ENCODE measurements at places on chromosomes 12 and 14.

DNA sequence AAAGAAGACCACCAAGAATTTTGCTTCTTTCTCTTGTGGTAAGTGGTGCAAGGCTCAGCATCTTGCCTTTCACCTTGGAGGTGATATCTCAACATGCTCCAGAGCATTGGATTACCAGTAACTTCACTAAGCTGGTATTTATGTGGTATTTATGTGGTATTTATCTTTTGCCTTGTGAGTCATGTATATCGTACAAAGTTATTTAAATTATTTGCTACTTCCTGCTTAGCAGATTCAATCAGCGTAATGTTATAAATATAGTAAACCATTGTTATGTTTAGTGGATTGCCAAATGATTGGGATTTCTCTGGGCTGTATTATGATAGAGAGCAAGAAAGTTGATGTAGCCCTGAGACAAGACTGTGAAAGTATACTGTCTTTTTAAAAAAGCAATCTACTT is 366.4 kb downstream of the IPO8 start:
- no peak for DNase-seq

DNA sequence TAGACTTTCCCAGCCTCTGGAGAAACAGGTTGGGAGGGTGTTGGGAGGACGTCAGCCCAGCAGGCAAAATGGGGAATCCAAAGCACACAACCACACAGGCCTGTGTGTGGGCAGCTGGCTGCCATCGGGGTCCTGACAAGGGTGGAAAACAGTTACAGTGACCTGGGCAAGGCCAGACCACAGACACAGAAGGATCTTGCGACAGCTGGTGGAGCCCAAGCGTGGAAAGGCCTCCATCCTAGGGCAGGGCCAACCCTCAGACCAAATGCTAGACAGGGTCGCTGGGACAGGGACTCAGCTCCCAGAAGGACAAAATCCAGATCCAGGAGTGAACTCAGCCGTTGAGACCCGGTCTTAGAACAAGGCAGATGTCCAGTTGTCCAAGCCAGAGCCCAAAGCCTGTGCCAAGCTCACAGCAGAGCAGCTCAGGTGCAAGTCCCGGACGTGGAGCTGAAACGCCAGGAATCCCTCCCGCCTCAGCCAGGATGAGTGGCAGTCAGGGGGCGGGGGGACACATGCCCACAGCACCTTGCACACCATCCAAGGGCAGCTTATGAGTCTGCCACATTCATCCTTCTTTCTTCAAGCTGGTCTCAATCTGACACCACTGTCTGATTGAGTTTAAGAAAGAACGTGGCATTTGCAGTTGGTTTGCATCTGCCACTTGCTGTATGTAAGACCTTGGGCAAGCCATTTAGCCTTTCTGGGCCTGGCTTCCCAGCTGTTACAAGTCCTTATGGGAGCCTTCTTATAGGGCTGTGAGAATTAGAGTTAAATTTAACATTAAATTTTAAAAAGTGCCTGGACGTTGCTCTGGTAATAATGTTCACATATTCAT is 37.6 kb downstream of the DEGS2 start:
- DNase-seq: no peak

DNA sequence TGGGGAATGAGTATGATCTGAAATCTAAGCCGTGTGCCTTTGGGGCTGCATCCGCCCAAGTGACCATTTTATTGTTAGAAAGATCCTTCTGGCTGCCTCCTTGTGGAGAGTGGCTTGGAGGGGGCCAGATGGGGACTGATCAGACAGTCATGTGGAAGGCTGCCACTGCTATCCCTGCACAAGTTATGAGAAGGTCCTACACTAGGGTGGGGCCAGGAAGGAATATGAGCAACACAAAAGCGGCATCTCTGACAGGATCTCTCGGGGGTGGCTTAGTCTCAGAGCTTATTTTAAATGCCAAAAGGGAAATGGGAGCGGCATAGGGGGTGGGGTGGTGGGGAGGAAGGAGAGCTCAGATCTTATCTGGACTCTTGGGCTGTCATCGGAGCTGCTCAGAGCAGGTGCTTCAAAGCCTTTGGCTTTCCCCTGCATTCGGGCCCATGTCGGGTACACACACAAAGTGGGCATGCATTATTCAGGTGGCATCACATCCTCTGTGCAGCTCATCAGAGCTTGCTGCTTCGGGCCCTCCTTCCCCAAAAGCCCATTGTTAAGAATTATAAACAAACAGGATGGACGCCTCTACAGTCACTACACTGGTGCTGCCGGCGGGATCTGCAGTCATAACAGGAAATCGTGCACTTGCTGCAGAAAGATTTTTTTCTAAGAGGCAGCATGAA is 805.4 kb downstream of the VRK1 start:
- DNase-seq: no peak

DNA sequence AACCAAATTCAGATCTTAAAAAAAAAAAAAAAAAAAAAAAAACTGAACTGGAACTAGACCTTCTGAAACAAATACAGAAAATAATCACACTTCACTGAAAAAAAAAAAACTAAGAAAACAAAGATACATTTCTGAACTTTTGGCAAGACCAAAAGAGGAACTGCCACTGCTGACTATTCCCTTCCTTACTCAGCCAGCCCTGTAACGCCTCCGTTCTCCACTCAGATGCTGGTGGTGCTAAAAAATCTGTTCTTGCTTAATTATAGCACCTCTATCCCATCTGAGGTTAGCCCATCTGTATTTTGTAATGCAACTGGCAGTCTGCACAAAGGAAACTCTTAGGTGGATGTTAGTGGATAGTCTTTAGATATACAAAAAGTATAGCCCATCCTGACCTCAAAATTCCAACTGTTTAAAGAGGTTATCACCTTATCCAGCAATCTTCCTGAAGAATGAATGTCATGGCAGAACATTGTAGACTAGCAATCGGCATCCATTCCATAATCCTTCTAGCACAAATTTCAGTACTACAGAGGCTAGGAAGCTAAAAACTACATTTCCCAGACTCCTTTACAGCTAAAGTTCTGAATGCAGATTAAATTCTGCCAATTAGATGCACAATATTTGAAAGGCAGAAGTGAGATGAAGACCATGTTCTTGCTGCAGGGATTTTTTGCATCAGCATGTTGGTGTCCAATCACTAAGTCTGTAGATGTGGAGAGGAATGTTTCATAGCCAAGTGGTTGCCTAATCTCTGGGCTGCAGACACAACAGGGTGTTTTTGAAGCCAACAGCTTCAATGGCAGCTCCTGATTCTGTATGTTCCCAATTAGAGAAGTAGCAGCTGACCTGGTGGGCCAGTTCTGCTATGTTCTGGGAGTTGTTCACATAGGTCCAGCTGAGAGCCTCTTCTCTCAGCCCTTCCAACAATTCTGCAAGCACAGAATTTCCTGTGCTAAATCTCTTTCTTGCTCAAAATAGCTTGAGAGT is 5.7 kb downstream of the MAP3K9 start:
- peak; percentile 33 for DNase-seq

Data from germinal center (tissue), 1 donor.